ENCODE measurements at places on chromosomes 1 and 21. TPM values are rescaled to one million over a fixed set of nuclear protein-coding genes. Genes with fewer than 3 reads are reported as not detected.

- no peak for DNase-seq
Observed at GRCh38 chr1:70892930-70893329, 154.7 kb downstream of the PTGER3 start.

GRCh38 chr1:218388591-218388990 is 43.5 kb downstream of the TGFB2 start:
- DNase-seq = no peak

GRCh38 chr1:8864713-8865344 is 13.7 kb downstream of the ENO1 start:
- no peak for DNase-seq

Gene WDR64
- polyA plus RNA-seq = 0.24 TPM

DNA sequence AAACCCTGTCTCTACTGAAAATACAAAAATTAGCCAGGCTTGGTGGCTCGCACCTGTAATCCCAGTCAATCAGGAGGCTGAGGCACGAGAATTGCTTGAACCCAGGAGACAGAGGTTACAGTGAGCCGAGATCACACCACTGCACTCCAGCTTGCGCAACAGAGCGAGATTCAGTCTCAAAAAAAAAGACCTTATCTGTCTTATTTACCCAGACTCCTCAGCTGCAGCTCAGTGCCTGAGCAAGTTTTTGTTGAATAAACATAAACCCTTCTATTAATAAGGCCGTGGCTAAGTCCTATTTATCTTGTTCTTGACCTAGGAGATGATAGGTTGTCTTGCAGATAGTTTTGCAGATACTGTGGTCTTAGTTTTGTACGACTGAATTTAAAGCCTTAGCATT is 136.4 kb upstream of the TMEM51 start:
- DNase-seq = no peak

DNA sequence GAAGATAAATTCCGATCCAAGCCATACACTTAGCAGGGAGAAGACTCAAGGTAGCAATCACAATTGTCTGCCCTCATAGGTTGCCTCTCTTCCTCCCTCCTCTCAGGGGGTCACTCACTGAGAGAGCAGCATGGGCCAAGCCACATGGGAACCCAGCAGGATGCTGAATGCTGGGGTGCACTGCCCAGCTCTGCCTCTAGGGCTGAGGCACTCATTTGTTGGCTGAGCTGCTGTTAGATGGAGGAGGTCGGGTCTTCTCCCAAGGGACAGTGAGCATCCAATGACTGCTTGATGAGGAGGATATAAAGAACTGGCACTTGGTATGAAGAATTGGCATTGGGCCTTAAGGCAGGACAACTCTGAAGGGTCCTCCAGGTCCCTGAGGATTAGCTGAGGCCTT is 418.8 kb downstream of the SIPA1L2 start:
- DNase-seq = no peak

GRCh38 chr21:42685036-42685435 is 31.6 kb downstream of the PDE9A start:
- no peak for DNase-seq

DNA sequence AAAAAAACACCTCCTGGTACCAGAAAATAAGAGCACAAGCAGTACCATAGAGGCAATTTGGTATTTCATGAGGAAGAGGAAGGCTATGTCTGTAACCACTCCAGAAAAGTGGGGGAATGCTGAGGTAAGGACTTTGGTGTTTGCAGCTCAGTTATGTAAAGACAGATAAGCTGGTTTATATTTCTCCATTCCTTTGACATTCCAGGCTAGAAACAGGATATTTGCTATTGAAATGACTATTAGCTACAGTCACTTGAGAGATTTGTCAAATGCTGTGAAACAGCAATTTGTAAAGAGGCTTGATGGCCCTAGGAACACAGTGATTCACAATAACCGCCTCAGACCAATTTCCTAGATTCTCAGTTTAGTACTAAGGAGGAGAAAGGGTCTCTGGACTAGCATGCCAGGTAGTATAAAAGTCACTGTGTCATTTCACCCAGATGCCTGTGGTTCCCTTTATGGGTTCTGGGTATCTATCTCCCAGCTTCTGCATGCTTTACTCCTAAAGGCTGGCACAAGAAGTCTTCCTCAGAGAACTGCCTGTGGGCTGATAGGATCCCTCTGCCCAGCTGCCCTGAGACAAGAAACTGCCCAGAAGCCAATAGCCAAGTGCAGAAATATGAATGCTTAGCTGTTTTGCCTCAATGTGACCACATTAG is 80.5 kb downstream of the VCAM1 start:
- no peak for DNase-seq

DNA sequence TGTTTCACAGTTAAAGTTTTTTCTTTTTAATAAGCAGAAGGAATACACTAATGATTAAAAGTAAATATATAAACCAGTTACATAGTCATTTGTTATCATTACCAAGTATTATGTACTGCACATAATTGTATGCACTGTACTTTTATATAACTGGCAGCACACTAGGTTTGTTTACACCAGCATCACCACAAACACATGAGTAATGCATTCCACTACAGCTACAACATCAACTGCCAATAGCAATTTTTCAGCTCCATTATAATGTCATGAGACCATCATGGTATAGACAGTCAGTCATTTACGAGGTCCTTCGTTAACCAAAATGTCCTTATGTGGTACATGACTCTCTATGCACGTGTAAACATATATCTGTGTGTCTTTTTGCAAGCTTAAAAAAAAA is 35.2 kb downstream of the SCYL3 start:
- DNase-seq = no peak

Gene OLFML3
- polyA plus RNA-seq = 20.7 TPM

DNA sequence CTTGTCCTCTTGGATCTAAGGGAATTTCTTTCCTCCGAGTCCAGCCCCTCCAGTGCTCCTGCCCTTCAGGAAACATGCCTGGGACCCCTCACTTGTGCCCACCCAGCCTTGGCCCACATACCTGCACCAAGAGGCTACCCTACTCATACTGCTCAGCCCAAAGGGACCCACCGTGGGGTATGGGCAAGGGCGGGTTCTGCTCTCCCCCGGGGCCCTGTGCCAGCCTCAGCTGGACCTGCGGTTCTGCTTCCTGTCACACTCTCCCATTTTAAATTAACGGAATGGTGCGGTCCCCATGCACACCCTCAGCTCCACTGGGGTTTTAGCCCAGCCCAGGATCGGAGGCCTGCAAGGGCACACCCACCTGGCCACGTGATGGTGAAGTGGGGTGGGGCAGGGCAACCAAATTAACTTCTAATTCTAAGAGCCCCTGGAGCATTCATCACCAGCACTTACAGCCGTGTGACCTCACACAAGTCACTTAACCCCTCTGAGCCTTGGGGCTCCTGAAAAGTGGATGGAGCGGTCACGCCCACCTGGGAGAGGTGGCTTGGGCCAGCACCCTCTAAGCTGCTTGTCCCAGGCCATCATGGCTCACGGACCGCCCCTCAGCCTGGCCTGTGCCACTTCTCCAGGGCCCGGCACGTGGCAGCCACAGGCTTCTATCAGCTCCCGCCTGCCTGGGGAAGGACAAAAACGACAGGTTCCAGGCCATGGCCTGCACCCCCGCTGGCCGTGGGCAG is 28.3 kb downstream of the TP73 start:
- DNase-seq = no peak

- DNase-seq = no peak
Observed at GRCh38 chr1:203122159-203122558, 5.4 kb upstream of the ADORA1 start.

GRCh38 chr1:53285969-53286760 is 41.7 kb downstream of the LRP8 start:
- no peak for DNase-seq

DNA sequence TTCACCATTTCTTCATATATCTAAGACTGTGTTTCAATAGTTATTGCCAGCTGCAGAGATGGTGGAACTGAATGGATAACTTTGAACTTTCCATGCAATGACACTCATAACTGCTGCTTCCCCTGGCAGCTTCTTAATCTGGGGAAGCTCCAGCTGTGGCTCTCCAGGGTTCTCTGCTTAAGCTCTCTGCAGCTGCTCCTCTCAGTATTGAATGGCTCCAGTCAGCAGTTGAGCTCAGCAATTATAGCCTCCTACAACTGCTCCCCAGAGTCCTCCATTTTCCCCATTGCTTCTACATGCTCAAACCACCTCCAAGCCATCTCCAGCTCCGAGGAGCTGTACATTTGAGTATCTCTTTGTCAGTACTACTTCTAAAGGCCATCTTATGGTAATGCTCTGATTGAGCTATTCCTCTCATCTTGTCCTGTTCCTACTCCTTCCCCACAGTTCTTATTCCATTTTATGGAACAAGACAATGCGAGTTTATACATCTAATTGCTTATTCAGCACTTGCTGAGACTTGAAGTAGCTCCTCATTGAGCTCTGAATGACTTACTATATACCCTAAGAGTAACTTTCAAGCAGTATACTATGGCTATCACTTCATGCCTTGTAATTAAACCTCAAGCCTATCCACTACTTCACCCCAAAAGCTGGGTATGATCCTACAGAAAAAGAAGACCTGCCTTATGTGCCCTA is 362.4 kb downstream of the NEGR1 start:
- DNase-seq = no peak

Gene ITLN2
- polyA plus RNA-seq = not detected

Gene CYP4Z1
- 0.48 TPM for polyA plus RNA-seq

Gene AMPD1
- 0.29 TPM for polyA plus RNA-seq

DNA sequence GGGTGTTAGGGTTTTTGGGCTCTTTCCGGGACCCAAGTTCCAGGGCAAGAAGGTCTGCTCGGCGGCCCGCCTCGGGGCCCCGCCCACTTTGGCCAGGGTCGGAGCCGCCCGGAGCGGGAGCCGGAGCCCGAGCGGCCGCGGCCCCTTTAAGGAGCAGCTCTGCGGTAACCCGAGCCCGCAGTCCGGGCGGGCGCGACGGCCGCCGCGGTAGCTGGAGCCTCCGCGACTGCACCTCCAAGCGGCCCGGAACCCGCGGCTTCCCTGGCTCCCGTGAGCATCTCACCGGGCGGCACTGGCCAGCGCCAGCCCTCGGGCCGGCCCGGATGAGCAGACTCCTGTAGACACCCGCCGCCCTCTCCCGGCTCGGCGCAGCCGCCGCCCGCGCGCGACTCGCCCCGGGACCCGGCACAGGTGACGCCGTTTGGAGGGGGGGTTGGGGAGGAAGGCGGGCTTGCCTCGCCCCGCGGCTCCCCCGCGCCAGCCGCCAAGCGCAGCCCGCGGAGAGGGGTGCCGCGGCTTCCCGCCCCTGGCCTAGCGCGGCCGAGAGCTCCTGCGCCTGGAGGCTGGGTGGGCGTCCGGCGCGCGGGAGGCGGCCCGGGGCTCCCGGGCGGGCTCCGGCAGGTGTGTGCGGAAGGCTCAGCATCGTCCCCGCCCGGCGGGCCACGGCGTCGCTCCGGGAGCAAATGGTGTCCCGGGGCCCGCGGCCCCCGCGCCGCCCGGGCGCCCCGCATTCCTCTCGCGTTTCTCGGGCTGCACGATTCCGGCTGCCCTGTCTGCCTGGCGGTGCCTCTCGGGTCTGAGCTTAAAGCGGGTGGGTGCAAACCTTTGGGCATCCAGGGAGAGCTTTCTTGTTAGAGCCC is at the start of gene TLCD4:
TSS of gene TLCD4 (plus strand) at position 149 of the 860 bp plus-strand sequence. CDS start 26,547 bp downstream, outside the sequence.
- DNase-seq = peak; percentile 74

DNA sequence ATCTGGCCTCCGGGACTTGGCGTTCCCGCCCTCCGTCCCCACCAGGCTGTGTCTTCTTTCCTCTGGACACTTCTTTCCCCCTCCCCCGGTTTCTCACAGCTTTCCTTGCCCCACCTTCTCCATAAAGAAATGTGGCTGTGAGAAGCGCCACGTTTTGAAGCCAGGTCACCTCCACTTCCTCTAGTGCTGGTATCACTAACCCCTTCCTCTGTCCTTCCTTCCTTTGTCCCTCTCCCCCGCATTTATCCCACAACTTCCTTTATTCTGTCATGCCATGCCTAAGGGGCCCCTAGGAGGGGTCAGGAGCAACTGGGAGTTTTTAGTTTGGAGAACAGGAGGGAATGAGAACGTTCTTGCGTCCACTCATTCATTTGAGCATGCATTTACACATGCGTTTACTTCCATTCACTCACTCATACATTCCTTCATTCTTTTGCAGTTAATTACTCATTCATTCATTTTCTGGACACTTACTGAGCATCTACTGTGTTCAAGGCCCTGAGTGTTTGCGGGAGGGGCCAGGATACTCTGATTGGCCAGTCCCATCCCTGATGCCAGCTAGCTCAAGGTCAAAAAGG is 5.0 kb upstream of the ACOT11 start:
- no peak for DNase-seq

Gene LRIF1
- polyA plus RNA-seq = 5.8 TPM

GRCh38 chr1:194447636-194448035 is 1261.2 kb upstream of the B3GALT2 start:
- no peak for DNase-seq

DNA sequence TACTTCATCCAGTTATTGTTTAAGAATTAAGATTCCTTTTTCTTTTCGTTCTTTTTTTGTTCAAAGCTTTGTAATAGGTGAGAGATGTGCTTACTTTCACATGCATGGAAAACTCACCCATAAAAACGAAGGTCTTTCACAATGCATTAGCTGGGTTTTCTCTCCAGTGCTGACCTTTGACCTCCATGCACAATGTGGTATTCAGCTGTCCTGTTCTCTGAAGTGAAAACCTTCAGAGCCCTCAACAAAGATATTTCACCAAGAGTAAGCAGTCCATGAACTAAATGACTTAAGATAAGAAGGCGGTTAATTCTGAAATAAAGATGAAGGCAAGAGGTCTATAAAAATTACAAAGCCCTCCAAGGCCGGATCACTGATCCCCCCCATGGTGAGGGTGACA is 77.1 kb upstream of the IPO9 start:
- no peak for DNase-seq

- DNase-seq = no peak
Observed at GRCh38 chr1:227559926-227560325, 3.4 kb upstream of the ZNF678 start.

- no peak for DNase-seq
Observed at GRCh38 chr1:20318971-20319370, 28.3 kb downstream of the VWA5B1 start.

DNA sequence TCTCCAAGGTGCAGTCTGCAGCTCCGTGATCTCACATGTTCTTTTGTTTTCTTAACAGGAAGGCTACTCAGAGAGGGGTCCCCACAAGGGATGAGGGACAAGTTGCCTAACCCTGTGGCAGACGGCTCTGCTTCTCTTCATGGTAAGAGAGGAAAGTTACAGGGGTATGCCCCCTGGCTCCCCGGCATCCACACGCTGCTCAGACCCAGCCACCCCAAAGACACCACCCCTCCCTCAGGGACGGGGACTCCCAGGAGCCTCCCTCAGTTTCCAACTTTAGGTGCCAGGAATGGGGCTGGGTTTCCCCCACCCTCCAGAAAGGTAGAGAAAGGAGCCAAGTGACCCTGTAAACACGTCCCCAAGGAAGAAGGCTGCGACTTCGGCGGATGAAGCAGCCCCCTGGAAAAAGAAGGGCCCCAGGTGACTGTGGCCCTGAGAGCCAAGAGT is 19.7 kb downstream of the OPTC start:
- no peak for DNase-seq

Gene RAB7B
- 0.88 TPM for polyA plus RNA-seq

Gene TMOD4
- 0.84 TPM for polyA plus RNA-seq

DNA sequence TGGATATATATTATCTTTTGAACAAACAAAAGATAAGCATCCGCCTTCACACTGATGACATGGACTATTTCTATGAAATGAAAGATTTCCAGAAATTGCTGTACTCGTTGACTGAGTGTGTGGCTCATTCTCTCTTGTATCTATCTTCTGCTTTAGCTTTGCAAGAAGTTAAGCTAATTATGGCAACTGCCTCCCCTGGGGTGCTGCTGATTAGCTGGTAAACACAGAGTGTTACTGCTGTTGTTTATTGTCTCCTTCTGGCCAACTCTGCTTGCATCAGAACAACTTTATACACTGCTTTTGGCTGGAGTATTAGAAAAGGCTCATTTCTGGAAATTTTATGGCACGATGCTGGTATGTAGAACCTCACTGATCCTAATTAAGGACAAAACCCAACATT is 95.6 kb upstream of the SNX7 start:
- no peak for DNase-seq

- DNase-seq = no peak
Observed at GRCh38 chr21:18553786-18554185, 150.2 kb upstream of the TMPRSS15 start.

Gene HPDL
- polyA plus RNA-seq = 0.16 TPM
